ENCODE measurements at places on chromosomes 3 and 15.

GRCh38 chr3:105676621-105677300, 192.1 kb downstream of the CBLB start:
- DNase-seq = no peak

DNA sequence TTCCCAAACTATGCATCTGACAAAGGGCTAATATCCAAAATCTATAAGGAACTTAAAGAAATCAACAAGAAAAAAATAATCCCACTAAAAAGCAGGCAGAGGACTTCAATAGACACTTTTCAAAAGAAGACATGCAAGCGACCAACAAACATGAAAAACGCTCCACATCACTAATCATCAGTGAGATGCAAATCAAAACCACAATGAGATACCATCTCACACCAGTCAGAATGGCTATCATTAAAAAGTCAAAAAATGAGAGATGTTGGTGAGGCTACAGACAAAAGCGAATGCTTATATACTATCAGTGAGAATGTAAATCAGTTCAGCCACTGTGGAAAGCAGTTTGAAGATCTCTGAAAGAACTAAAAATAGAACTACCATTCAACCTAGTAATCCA, 20.2 kb downstream of the CFAP44 start:
- no peak for DNase-seq

- DNase-seq = no peak
These were observed 6.6 kb downstream of the PPCDC start for GRCh38 chr15:75030023-75030413.

GRCh38 chr3:129130291-129130813, 8.7 kb upstream of the RAB43 start:
- DNase-seq = no peak

GRCh38 chr3:161548301-161548700, 51.7 kb downstream of the OTOL1 start:
- DNase-seq = no peak

GRCh38 chr3:120404876-120405275, 45.9 kb downstream of the FSTL1 start:
- no peak for DNase-seq

DNA sequence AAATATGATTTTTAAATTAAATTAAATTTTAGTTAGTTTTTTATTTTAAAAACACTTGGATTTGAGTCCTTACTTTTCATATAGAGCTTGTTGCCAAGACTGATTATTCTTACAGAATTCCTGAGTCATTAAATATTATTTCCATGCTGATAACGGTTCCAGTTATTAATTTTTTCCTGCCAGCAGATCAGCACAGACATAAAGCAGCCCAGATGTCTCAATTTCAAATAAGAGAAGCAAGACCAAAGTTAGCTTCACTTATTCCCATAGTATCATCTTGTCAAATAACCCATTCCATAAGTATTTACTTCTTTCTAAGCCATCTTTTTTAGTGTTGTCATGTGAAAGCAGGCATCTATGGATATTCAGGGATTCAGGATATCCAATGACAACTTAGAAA, 75.3 kb downstream of the SSR3 start:
- DNase-seq = no peak

- peak; percentile 15 for DNase-seq
These were observed 211.1 kb upstream of the GADL1 start for GRCh38 chr3:31105438-31106077.

DNA sequence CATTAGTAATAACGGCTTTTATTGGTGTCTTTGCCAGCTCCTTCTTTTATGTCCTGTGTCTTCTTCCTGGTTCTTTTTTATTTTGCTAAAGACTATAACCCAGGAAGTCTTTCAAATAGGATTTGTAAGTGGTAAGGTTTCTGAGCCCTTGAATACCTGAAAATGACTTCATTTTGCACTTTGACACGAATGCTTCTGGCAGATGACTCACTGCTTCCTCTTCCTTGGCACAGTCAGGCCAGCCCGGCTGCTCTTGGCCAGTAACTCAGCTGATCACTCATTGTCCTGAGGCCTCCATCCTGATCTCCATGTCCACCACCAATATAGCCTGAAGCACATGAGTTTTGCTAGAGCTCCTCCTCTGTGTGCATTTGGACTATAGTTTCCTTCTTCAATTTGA, 48.7 kb upstream of the NR2E3 start:
- DNase-seq = no peak

DNA sequence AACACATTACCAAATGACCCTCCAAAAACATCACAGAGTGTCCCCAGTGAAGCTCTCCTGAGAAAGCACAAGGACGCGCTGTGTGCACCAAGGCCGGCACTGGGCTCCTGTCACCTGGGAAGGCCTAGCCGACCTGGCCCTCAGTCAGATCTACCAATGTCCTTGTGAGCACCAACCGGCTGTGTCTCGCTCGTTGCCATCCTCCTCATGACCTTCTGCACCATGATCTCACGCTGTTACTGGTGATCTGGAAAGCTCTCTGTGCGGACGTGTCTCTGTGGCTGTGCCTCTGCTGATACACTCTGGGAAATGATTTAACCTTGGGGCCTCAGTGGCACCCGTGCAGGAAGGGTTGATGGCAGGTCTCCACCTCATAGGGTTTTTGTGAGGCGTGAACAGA, 24.2 kb downstream of the ZXDC start:
- DNase-seq = no peak

- DNase-seq = no peak
These were observed 24.4 kb upstream of the PLSCR2 start for GRCh38 chr3:146493761-146494160.

DNA sequence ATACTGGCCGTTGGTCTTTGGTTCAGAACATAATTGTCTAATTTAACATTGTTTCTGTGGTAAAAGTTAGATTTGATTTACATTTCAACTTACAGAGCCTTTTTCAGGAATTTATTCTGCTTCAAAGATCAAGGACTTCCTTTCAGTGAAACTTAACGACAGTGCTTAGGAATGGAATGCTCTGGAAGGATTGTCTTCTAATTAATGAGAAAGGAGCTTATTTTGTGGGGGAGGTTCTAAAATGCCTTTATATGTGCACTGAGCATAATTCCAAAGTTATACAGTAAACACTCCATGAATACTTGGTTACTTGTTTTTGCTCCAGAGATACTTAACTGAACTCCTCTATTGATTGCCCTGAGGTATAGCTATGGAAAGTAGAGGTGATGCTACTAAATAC, 75.7 kb downstream of the CACNA1D start:
- no peak for DNase-seq

- DNase-seq = no peak
These were observed 43.7 kb upstream of the GNB5 start for GRCh38 chr15:52234596-52235541.

DNA sequence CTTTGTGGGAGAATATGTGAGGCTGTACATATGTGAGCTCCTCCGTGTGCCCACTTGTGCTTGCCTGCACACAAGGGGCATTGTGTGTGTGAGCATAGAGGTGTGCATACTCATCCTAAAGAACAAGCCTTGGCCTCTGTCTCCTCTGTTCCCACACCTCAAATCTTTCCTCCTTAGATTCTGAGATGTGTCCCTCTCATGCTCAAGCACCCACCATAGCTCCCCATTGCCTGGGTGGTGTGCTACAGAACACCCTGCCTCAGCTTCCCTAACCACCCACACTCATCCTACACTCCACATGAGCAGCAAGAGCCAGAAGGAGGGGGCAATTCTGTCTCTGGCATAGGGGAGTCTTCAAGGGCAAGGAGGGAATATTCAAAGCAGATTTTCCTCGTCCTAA, 27.7 kb downstream of the LINGO1 start:
- no peak for DNase-seq

DNA sequence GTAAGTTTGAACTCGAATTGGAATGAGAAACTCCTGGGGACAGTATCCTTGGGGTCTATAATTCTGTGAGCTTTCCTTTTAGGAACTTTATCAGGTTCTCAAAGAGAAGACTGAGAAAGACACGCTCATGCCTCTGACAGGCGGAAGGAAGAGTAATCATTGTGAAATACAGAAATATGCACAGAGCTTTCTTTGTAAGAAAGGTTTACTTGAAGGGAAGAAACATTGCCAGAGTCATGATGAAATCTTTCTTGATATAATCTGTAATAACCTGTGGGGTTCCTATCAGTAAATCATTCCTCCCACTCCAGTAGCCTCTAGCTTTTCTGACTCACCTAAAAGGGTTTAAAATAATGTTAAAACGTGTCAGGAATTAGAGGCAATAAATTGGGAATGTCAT, 83.6 kb upstream of the CCDC39 start:
- no peak for DNase-seq

DNA sequence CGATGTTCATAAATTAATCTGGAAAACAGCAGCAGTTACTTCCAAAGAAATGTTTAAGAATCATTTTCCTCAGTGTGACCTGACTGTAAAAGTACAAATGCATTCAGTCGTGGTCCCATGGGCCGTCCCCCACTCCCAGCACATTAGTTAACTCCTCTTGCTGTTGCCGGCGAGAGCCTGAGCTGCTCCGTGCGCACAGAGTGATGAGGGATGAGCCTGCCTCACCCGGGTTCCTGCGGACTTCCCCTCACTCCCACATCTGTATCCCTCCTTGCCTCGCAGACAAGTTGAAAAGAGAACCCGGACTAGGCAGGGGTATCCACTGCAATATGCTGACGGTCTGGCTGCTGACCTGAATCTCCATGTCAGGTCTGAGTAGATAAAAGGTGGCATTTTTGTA, 861.7 kb upstream of the NR2F2 start:
- no peak for DNase-seq

GRCh38 chr3:157075693-157076420, 84.1 kb downstream of the CCNL1 start:
- no peak for DNase-seq

DNA sequence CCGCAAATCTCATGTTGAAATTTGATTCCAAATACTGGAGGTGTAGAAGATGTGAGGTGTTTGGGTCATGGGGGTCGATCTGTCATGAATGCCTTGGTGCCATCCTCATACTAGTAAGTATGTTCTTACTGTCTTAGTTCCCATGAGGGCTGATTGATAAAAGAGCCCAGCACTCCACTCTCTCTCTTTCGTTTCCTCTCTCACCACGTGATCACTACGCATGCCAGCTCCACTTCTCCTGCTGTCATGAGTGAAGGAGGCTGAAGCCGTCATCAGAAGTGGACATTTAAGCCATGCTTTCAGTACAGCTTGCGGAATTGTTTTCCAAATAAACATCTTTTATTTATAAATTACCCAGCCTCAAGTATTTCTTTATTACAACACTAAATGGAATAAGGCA, 6.1 kb downstream of the OR5H15 start:
- DNase-seq = no peak

DNA sequence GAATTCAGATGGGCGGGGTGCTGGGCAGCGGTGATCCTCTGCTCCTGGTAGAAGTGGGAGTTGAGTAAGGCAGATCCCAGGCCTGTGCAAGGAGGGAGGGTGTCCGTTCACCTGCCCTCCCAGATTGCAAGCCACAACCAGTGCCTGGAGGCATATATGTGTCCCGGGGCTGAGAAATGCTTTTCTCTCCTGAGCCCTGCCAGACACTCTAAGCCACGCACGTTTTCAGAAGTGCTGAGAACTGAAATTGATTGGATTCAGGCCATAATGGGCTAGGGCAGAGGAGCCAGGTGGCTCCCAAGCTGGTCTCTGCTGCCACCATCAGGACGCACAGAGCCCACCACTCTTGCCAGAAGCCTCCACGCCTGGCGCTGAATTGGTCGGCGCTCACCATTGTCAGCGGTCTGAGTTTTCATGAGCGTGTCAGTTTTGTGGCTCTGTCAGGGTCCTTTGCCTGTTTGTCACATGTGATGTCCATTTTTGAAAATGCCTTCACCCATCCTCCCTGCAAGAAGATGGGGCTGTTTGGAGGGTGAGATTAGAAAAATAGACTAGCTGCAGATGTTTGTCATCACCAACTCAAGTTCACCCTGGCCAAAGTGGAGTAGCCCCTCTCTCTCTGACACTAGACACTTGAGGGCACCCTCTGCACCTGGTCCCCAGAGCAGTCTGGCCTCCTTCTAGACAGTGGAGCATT, 15.4 kb upstream of the BFSP2 start:
- no peak for DNase-seq

DNA sequence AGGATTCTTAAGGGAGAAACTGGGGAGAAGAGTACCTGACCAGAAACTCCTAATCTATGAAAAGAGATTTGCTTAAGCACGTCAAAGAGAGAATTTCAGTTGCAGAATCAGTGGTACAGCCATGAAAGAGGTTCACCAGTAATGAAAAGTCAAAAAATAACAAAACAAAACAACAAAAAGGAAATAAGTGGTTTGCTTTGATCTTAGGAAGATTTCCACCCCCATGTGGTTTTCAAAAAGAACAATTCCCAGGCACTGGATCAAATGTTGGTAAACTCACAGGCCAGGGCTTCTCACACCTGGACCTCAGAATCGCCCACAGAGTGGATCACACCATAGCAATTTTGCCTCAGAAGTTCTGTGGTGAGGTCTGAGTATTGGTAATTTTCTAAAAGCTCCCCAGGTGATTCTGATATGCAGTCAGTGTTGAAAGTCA, 67.5 kb downstream of the TMEM39A start:
- no peak for DNase-seq

GRCh38 chr15:25787855-25788520, 75.1 kb downstream of the ATP10A start:
- no peak for DNase-seq

DNA sequence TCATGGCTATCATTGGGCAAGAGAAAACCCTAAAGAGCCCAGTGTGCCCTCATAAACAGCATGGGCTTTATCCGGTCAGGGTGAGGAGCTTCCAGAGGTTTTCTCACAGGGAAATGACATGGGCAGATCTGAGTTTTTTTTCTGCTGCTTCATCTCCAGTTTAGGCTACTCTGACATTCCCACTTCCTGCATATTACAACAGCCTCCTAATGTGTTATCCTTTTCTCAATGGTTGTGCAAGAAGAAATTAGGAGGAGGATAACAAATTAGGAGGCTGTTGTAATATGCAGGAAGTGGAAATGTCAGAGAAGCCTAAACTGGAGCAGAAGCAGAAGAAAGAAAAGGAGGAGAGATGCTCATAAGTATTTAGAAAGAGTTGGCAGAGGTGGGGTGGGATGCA, 175.6 kb downstream of the MTHFS start:
- DNase-seq = no peak

DNA sequence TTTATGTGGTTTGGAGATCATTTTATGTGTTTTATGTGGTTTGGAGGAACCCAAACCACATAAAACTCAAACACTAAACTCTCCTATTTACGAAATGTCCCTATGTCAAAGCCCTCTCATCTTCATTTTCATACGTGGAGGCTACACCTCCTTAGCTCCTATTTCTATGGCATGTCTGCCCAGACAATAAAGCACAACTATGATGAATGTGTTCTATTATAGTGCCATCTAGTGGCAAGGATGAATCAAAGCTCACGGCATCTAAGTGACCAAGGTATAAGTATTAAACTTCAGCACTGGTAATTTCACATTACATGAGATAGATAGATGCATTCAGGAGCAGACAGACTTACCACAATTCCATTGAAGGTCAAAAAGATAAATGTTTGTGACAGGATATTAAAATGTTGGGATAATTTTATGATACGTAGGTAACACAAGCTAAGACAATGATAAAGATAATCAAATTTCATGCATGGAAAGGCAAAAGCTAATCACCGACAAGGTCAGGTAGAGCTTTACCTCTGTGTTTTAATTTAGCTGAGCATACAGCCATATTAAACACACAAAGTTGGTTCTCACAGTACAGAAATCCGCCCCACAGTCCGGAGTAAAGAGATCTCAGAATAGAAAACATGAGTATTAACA, 130.6 kb upstream of the FHIT start:
- no peak for DNase-seq

- no peak for DNase-seq
These were observed 11.4 kb downstream of the TM4SF1 start for GRCh38 chr3:149366031-149366430.

GRCh38 chr3:177929310-177929709, 606.9 kb upstream of the KCNMB2 start:
- no peak for DNase-seq

Measured in brain pericyte (primary cell).